ENCODE measurements at places on chromosomes 2 and 18.

- DNase-seq, result no peak
These were observed 1.5 kb upstream of the RESP18 start for GRCh38 chr2:219334076-219334475.

DNA sequence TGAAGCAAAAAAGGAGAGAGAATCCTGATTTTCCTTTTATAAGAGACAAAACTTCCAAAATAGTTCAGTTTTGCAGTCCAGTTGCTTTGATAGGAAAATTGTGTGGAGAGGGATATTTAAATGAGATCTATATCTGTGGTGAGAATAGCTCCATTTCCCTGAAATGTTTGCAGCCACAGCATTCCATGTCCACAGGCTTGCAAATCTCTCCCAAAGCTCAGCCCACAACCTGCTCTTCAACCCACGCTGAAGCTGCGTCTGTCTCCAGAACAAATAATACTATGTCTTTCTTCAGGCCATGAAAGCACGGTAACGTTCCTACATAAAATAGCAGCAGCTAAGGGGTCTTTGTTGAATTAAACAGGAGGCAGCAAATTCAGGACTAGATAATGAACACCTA, 31.8 kb downstream of the TMEM17 start:
- peak; percentile 26 for DNase-seq

DNA sequence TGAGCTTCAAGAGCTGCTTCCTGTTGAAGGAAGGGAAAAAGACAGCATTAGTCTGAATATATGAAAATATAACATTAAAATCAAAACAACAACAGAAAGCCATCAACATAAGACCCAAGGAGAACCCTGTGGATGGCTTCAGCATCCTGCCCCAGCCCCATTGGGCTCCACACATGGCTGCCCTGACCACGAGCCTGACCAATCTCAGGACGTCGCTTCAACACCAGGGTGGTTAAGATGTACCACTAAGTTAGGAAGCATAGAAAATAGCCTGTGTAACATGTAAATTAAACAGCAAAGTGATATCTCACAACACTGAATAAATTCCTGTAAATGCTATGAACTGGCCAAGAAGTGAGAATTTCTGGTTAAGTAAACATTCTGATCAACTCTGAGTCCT, 77.2 kb upstream of the CD226 start:
- DNase-seq, result no peak

- DNase-seq, result no peak
These were observed 384.3 kb upstream of the SYT4 start for GRCh38 chr18:43661570-43661969.

- no peak for DNase-seq
These were observed 41.6 kb upstream of the OTOF start for GRCh38 chr2:26519396-26520147.

DNA sequence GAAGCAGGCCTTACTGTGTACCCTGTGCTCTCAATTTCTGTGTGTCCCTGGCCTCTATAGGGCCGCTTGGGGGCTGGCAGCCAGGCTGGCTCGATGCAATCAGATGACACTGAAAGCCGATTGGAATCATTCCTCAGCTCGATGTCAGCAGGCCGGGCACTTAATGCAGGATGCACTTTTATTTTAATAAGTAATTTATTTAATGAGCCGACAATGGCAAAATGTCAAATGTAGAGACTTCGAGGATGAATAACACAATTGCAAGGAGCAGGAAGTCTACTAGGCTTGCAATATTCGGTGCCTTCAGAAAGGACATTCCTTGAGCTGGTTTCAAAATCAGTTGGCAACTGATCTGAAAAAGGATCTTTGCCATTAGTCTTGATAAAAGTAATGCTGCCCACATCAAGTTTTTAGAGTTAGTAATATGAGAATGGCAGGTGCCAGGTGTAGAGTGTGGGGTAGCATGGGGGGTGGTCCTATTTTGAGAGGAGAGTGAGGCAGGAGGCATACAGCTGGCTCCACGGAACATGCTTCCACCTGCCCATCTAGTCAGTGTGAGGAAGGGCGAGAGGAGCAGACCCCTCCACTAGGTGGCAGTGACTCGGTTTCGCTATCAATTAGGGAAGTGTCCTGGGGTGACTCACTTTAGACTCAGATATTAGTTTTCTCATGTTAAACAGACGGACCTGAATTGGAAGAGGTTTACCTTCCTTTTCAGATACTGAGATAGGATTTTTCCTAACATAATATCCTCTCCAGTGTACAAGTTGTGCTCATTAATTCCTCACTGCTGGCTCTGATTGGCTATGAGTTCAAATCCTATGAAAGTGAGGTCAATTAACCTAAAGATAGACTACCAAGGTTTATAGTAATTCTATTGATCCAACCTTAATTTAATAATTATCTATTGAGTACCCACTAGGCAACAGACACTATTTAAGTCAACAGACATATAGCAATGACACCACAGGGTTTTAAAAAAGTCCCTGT, 80.9 kb downstream of the NABP1 start:
- DNase-seq, result no peak

DNA sequence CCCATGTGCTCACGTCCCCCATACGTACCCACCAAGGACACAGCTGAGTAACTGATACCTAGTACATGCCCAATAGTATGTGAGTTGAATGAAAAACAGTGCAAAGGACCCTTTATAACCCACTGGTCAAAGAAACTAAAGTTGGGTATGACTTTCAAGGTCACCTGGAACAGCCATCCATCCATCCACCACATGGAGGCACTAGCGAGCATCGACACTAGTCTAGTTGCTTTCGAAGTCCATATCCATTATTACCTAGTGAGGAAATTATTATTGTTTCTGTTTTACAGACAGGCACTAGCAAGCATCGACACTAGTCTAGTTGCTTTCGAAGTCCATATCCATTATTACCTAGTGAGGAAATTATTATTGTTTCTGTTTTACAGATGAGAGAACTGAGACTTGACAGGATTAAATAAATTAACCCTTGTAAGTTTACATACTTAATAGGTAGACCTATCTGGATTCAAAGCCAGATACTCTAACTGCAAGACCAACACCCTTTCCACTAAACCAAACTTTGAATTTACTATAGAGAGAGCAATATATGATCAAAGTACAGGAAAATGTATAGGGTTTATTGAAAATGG, 233.7 kb downstream of the METTL4 start:
- DNase-seq, result peak; percentile 3

DNA sequence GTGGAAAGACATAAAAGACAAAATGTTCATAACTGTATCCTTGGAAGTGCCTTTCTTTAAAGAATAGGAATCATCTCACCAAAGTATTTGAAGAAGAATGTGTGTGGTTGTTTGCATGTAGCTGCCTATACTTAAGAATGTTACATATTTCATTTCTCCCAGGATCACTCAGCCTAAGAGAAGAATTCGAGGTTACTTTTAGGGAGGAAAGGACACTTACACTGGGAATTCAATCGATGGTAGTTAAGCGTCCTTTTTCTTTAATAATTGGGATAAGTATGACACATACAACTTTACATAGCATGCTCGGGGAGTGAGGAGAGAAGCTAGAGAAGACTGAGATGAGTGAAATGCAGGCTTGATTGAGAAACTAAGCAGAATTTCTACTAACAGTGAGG, 22.0 kb upstream of the CYP1B1 start:
- DNase-seq, result no peak

DNA sequence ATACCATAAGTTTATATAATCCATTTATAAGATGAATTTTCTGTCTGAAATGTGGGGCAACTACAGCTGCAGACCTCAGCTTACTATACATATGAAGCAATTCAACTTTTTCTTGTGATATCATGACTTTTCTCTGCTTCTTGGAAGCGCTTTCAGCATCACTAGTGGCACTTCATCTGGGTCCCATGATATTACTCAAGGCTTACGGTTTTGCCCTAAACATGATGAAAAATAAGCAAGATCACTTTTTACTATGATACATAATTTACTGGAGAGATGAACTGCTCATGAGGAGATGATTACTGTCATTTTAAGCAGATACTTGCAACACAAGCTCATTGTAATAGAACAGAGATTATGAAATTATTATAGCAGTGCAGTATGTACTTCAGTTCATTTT, 258.0 kb upstream of the ZSWIM2 start:
- no peak for DNase-seq

Data from G401 (cell line).